ENCODE measurements at places on chromosomes 6 and 20.

- DNase-seq: peak; percentile 45
Measured at GRCh38 chr6:147204060-147204785, at the start of gene STXBP5. Gene STXBP5, plus strand, starts transcription at chr6:147204417. Its CDS starts 116 bp downstream, at chr6:147204533.

DNA sequence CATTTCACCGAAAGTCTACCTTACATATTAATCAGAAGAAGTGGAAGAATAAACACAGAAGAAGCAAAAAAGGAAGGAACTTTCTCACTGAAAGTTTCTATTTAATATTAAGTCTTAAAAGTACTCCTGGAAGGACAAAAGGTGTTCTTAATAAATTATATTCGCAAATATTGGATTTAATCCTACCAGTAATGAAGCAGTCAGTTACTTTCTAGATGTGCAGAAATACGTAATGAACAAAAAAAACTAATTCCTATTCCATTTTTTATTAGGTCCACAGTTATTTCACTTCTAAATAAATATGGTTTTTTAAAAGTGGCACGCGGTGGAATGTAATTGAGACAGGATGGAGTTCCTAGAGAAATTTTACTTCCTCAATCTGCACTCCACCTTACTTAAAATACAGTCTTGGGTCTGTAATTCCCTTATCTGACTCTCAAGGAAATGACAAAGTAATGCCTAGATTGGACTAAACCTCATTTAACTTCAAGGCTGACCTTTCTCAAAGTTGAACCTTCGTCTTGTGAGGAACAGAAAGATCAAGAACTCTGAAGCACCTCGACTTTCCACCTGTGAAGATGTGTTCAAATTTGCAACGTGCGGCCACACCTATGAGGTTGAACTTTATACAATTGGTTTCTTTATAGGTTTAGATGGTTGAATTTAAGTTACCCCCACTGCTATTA, 1.1 kb upstream of the TRAM2 start:
- no peak for DNase-seq

DNA sequence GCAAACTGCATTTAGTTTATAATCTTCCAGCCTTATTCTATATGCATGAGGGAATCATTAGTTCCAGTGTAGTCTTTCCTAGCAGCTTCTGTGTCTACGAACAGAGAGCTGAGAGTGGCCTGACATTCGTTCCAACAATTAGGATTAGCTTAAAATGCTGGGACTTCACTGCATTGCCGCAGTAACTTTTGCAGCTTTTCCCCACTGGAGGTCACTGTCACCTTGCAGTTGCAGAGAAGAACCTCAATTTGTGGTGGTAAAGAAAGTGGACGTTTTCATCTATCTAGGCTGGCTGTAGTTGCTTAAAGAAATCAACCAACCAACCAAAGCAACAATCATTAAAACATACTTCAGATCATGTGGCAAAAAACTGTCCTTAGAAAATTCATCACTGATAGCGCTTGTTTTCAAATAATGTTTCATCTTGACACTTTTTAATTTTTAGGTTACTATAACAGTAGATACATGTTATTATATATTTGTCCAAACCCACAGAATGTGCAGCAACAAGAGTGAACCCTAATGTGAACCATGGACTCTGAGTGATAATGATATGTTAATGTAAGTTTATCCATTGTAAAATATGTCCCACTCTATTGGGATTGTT, 12.2 kb downstream of the MYLK4 start:
- DNase-seq: peak; percentile 24

- no peak for DNase-seq
Measured at GRCh38 chr6:16633465-16633864, 127.8 kb downstream of the ATXN1 start.

GRCh38 chr6:164200071-164200470, 785.6 kb downstream of the QKI start:
- DNase-seq: no peak

GRCh38 chr6:144264270-144265060, 20.7 kb upstream of the UTRN start:
- DNase-seq: no peak
